ELR (cell line): ENCODE measurements at places on chromosomes 2 and 18.

GRCh38 chr2:46363535-46364170 is 66.4 kb downstream of the EPAS1 start:
- peak; percentile 80 for DNase-seq

DNA sequence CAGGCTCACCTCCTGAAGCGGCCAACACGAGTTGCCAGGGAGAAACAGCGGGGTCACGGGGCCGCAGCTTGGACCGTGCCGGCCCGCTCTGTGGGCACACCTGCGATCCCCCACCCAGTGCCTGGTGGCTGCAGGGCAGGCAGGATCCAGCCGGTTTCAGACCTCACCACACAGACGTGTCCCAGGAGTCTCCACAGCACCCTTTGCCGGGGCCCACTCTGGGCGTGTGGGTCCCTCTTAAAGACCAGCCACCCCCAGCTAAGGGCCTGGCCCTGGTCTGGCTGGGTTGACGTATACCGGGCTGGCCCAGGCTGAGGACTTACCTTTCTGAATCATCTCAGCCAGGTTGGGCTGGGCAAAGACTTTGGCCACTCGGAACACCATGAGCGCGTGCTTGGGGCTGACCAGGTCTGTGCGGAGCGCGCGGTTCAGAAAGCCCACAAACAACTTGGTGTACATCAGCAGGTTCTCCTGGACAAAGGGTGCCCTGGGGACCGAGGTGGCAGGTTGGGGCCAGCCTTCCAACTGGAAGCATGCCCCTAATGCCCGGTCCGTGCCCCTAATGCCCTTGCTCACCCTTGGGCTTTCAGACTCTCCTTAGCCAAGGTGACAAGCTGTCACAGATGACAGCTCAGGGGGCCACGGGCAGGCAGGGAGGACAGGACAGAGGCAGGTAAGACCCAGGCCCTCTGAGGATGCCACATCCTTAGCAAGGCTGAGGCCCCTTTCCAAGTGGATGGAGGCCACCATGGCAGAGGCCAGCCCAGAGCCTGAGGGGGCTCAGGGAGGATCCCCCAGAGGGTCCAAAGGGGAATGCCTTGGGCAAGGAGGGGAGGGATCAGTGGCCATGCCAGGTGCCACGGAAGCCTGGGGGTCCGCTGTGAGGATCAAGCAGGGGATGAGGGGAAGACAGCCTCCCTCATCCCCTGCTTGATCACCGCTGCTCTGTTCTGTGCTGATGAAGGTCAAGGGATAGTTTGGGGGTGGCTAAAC is 10.2 kb upstream of the CCDC74B start:
- no peak for DNase-seq

- DNase-seq = no peak
These were observed 48.6 kb upstream of the NOSTRIN start for GRCh38 chr2:168753765-168754329.

DNA sequence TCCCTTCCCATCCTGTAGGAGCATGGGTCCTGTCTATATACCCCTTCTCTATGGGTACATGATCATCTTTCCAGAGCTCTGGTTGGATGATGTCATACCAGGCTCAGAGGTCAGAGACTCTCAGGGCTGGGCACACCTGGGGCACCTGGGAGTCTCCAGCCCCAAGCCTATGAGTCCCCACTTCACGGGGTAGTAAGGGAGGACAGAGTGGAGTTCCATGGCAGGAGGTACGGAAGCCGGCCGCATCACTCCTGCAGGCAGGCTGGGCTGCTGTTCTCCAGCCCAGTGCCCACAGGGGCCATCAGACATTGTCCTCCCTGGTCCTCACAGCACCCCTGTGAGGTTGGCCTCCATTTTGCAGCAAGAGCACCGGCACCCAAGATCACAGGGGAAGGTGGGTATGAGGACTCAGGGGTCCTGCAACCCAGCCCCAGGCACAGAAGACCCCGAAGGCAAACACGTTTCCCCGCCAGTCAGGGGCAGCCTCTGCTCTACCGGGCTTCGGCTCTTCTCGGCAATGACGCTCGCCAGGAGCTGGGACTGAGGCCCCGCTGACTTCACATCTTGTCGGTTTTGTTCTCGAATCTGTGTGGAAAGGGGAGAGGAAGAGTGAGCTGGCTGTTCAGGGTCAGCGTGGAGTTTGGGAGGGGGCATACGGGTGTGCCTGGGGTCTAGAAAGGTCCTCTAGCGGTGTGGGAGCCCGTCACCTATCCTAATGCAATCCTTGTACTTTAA is 91.5 kb downstream of the ADD2 start:
- no peak for DNase-seq

DNA sequence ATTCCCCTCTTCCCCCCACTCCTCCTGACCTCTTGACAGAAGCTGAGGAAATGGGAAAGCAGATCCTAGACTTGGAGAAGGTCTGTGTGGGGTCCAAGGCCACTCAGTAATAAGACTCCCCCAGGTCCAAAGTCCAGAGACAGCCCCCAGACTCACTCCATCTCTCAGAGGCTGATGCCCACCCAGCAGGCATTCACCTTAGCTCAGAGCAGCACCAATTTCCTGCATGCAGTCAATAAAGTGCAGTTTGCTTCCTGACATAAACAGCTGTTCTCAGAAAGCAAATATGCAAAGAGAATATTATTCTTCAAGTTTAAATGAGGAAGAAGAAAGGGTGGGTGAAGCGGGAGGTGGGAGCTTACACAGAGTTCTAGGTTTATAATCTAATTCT is 84.1 kb upstream of the RTN4 start:
- DNase-seq = no peak

DNA sequence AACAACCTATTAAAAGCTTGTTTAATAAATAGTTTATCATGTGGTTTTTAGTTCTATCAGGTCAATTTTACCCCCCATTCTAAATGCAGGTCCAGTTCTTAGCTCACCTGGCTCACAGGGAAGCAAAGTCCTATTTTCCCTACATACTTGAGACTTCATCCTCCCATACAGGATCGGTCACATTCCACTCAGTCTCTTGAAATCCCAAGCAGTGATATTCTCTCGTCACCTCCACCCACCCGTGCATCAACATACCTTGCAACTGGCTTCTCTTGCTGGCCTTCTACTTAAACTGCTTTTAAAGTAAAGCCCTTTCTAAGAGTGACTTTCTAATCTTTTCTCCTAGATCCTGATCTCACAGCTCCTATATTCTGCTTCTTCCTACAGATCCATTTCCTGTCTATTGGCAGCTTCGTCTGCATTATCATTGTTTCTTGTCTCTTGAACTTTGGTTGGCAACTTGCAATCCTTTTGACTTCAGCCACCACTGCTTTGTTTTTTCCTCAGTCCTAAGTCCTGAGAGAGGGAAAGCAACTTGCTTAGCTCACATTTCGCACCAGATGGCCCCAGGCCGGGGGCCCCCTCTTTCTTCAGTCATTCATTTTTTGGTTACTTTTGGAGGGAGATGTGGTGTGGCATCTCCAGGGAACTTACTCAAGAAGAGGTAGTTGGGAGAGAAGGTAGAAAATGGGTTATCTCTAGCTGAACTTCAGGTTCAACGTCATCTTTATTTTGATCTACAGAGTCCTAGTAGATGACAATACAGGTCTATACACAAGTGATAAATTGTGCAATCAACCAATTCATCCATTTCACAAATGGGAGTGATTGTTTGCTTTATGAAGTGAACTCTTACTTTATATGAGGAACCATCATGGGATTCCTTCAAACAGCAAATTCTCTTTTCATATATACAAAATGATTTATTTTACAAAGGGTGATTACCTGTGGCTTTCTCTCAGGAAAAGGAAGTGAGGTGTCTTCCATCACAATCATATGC is 23.9 kb upstream of the NCOA1 start:
- no peak for DNase-seq

DNA sequence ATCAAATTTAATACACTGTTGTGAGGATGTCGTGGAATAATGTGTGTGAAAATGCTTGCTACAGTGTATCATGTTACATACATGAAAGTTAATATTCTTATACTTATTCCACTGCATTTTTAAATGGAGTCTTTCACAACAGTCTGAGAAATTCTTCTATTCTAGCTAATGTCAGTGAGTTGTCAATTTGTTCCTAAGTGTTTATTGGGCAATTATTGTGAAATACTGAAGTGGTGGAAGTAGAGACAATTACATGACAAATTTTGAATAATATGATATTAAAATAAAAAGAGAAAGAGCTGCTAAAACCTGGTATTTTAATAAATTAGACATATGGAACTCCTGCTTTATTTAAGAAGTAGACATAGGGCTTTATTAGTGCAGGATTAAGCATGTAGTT is 176.1 kb downstream of the PTPRM start:
- DNase-seq = no peak

GRCh38 chr2:136381722-136382633 is 264.0 kb upstream of the CXCR4 start:
- DNase-seq = no peak

GRCh38 chr2:143451642-143452281 is 322.5 kb downstream of the ARHGAP15 start:
- peak; percentile 65 for DNase-seq

DNA sequence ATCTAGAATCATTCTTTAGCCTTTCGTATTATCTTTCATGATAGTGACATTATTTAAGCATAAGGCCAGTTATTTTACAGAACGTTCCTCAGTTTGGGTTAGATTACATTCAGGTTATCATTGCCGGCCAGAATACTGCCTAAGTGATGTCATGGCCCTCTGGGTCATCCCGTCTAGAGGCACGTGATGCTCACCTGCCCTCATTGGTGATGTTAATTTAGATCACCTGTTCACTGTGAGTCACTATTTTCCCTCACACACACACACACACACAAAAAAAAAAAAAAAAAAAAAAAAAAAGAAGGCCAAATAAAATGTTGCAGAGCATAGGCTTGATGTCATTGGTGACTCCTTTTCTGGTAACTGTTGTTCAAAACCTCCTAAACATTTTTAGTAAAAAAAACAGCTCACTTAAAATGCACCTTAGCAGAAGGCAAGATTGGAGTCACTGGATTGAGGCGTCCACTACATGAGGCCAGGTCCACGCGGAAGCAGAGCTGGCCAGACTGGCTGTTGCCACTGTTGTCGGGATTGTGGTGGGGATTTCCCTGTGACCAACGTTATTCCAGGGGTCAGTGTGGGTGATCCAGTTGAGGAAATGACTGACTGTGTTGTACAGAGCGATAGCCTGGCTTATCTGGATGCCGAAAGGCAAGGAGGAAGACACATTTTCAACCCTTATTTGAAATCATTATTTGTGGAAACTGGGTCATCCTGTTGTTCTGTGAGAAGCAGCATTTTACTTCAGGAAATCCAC is 52.1 kb upstream of the CNGA3 start:
- DNase-seq = no peak

DNA sequence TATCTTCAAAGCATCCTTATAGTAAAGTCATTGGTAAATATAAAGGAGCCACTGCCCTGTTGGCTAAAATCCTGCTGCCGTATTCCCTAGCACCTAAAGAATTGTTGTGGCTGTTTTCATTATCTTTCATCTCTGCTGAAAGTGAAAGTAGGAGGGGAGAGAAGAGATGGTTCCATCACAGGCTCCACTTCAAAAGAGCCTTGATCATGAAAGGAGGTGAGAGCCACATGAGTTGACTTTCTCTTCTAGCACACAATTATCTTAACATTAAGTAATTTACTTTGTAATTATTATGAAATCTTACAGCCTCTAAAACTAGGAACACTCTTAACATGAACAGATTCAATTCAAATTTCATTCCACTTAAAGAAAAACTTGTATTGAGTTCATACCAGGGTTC is 1050.9 kb upstream of the LRRTM1 start:
- no peak for DNase-seq

GRCh38 chr2:31434911-31435310 is 20.4 kb upstream of the XDH start:
- DNase-seq = peak; percentile 39

DNA sequence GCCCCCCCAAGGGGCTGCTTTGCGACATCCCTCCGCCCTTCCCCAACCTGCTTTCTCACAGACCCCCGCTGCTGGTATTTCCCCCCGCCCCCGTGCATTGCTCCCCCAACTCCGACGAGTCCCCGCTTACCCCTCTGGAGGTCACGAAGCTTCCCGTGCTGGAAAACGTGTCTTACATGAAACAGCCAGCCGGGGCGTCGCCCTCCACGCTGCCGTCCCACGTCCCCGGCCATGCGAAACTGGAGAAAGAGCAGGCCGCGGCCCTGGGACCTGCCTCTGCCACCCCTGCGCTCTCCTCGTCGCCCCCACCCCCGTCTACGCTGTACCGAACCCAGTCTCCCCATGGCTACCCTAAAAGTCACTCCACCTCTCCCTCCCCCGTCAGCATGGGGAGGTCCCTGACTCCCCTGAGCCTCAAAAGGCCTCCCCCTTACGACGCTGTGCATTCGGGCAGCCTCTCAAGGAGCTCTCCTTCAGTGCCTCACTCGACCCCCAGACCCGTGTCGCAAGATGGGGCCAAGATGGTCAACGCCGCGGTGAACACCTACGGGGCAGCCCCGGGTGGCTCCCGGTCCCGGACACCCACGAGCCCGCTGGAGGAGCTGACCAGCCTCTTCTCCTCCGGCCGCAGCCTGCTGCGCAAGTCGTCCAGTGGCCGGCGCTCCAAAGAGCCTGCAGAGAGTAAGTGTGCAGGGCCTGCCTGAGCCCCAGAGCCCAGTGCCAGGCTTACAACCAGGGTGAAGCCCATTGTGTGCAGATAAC is 183.0 kb downstream of the NYAP2 start:
- DNase-seq = no peak

DNA sequence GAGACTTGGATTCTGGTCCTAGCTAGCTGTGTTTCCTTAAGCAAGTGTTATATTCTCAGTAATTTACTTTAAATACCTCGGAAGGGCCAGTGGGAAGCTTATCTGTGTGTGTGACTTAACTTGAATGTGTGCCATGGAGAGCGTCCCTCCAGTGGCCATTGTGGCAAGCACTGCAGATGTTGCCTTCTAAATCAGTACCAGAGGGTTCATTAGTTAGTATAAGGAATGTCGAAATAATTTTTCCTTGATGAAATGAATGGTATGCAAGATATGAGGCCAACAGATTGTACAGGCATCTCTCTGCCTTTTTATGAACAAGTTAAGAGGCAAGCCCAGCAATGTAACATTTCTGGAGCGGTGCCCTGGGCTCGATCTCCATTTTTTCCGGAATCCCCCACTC is 52.0 kb downstream of the FBXO36 start:
- DNase-seq = peak; percentile 21

- DNase-seq = no peak
These were observed 22.0 kb upstream of the ODC1 start for GRCh38 chr2:10469955-10470608.

DNA sequence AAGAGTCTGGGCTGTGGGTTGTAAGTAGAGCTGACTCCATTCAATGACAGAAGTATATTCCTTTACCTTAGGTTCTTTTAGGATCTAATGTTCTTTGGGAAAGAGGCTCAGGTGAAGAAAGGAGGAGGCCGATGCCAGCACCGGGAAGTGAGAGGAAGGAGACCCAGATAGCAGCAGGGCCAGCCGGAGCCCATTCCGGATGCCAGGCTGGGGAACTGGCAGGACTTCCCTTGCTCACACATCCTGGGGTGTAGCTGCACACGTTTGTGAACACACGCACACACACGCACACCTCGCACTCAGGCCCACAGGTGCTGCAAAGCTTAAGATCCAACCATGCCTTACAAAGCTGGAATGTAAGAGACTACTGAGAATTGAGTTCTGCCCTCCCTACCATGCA is 95.8 kb upstream of the SMAD2 start:
- DNase-seq = no peak

GRCh38 chr18:31399306-31400032 is 22.9 kb downstream of the DSG4 start:
- DNase-seq = no peak
